ENCODE measurements at places on chromosomes 12 and 14. TPM values are rescaled to one million over a fixed set of nuclear protein-coding genes. Genes with fewer than 3 reads are reported as not detected.

- H3K36me3 ChIP-seq = no peaks in the 10 kb centered on the region
- no peaks in the 10 kb centered on the region for H3K4me1 ChIP-seq
- H3K4me3 ChIP-seq = no peak overlapping the region
- no peak for DNase-seq
- H3K27ac ChIP-seq = no peak overlapping the region
Observed at GRCh38 chr14:100592972-100593371, 5.8 kb upstream of the BEGAIN start.

DNA sequence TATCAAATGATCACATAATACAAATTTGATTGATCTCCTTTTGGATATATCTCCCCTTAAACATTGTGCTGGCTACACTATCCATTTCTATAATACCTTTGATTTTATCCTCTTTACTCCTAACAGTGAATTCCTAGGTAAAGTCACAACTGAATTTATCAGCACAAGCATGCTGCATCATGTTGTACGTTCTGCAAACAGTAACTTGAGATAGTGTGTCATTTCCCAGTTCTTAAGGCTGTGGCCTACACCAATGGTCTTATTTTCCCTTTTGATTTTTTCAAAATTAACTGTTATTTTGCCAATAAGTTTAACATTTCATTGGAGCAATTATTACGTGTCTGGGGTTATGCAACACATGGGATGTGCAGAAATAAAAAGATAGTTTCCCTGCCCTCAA, 24.8 kb downstream of the PRKCH start:
- no peaks in the 10 kb centered on the region for H3K27me3 ChIP-seq
- H3K4me3 ChIP-seq = peak overlapping the region; percentile 84
- H3K36me3 ChIP-seq = no peaks in the 10 kb centered on the region
- peak overlapping the region; percentile 87 for H3K27ac ChIP-seq
- H3K4me1 ChIP-seq = peaks cover 100% of the 10 kb centered on the region

DNA sequence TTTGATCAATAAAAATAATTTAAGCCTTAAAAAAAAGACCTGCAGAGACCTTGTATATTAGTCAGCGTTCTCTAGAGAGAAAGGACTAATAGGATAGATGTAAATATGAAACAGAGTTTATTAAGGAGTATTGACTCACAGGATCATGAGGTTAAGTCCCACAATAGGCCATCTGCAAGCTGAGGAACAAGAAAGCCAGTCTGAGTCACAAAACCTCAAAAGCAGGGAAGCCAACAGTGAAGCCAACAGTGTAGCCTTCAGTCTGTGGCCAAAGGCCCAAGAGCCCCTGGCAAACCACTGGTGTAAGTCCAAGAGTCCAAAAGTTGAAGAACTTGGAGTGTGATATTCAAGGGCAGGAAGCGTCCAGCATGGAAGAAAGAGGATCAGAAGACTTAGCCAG, 66.3 kb downstream of the TBX5 start:
- DNase-seq = no peak
- no peak overlapping the region for H3K4me3 ChIP-seq
- no peaks in the 10 kb centered on the region for H3K27me3 ChIP-seq
- no peak overlapping the region for H3K27ac ChIP-seq
- no peaks in the 10 kb centered on the region for H3K4me1 ChIP-seq

GRCh38 chr14:64005822-64006221, 153.0 kb downstream of the SYNE2 start:
- no peak overlapping the region for H3K27ac ChIP-seq
- no peaks in the 10 kb centered on the region for H3K27me3 ChIP-seq
- no peak for DNase-seq
- no peaks in the 10 kb centered on the region for H3K4me1 ChIP-seq

GRCh38 chr12:123085066-123085465, 65.8 kb downstream of the PITPNM2 start:
- no peak for DNase-seq
- no peaks in the 10 kb centered on the region for H3K4me1 ChIP-seq
- H3K27ac ChIP-seq = no peak overlapping the region
- no peaks in the 10 kb centered on the region for H3K36me3 ChIP-seq

GRCh38 chr12:113634474-113634873, 162.8 kb upstream of the LHX5 start:
- no peaks in the 10 kb centered on the region for H3K27me3 ChIP-seq
- no peak overlapping the region for H3K27ac ChIP-seq
- no peak overlapping the region for H3K4me3 ChIP-seq
- H3K4me1 ChIP-seq = no peaks in the 10 kb centered on the region
- no peaks in the 10 kb centered on the region for H3K36me3 ChIP-seq

Gene HAL
- 0.57 TPM for total RNA-seq

- no peaks in the 10 kb centered on the region for H3K27me3 ChIP-seq
- no peak for DNase-seq
- no peaks in the 10 kb centered on the region for H3K4me1 ChIP-seq
- no peak overlapping the region for H3K27ac ChIP-seq
- no peak overlapping the region for H3K4me3 ChIP-seq
Observed at GRCh38 chr14:67984274-67984673, 164.7 kb downstream of the RAD51B start.

- H3K27me3 ChIP-seq = no peaks in the 10 kb centered on the region
- H3K27ac ChIP-seq = no peak overlapping the region
- H3K4me1 ChIP-seq = no peaks in the 10 kb centered on the region
- no peak for DNase-seq
- no peaks in the 10 kb centered on the region for H3K36me3 ChIP-seq
Observed at GRCh38 chr12:113796852-113797534, 169.1 kb downstream of the RBM19 start.

DNA sequence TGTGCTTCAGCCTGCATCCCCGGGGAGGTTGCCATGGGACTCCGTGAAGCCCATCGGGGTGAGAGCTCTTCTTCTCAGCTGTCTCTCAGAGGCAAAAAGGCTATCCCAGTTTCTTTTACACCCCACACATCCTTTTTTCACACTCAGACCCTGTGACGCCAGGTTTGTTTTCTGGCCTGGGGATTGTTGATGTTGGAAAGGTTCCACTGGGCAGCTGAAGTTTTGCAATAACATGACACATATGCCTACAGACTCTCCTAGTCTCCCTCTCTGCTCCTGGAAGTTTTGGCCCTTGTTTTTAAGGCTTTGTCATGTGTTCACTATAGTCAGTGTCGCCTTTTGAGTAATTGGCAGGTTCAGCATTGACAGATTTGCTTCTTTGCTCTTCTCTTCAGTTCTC, 118.6 kb downstream of the SMOC1 start:
- no peak overlapping the region for H3K27ac ChIP-seq
- no peak overlapping the region for H3K4me3 ChIP-seq
- H3K36me3 ChIP-seq = no peaks in the 10 kb centered on the region
- no peak for DNase-seq

DNA sequence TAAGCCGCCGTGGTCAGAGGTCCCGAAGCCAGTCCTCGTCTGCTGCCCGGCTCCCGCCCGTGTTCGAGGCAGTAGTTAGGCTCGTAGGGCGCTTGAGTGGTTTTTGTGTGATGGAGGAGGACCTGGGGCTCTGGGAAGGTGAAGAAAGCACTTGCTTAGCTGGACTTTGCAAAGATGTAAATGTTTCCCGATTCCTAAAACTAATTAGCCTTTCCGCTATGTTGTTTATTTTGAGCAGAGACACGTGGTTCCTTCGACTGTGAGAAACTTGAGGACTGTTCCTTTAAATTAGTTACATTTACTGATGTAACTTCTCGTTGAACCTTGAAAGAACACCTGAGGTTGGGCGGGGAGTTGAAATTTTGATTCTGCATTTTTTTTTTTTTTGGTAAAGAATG, 33.9 kb downstream of the MIA2 start:
- no peaks in the 10 kb centered on the region for H3K27me3 ChIP-seq
- H3K4me1 ChIP-seq = peaks cover 40% of the 10 kb centered on the region
- H3K4me3 ChIP-seq = peak overlapping the region; percentile 99
- no peak for DNase-seq
- H3K36me3 ChIP-seq = no peaks in the 10 kb centered on the region
- H3K27ac ChIP-seq = peak overlapping the region; percentile 86

DNA sequence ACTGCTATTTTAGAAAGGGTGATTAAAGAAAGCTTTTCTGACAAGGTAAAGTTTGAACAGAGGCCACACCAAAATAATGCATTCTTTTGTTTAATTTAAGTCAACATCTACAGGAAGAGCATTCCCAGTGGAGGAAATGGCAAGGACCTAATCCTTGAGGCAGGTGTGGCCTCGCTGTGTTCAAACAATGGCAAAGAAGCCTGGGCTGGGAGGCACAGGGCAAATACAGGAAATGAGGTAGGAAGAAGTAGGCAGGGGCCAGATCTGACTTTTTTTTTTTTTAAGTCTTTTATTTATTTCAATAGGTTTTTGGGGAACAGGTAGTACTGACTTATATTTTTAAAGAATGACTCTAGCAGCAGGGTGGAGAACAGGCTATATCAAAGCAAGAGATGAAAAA, 53.5 kb downstream of the ARMH4 start:
- H3K27ac ChIP-seq = no peak overlapping the region
- no peak for DNase-seq

GRCh38 chr12:45934956-45935355, 55.4 kb downstream of the SCAF11 start:
- H3K4me1 ChIP-seq = no peaks in the 10 kb centered on the region
- H3K27me3 ChIP-seq = no peaks in the 10 kb centered on the region
- no peak overlapping the region for H3K27ac ChIP-seq
- peaks cover 36% of the 10 kb centered on the region for H3K36me3 ChIP-seq
- no peak overlapping the region for H3K4me3 ChIP-seq

- no peak overlapping the region for H3K27ac ChIP-seq
- no peaks in the 10 kb centered on the region for H3K27me3 ChIP-seq
- DNase-seq = no peak
- no peak overlapping the region for H3K4me3 ChIP-seq
- no peaks in the 10 kb centered on the region for H3K4me1 ChIP-seq
Observed at GRCh38 chr14:92502541-92503286, 10.9 kb upstream of the RIN3 start.

- H3K4me3 ChIP-seq = no peak overlapping the region
- no peaks in the 10 kb centered on the region for H3K36me3 ChIP-seq
- H3K27me3 ChIP-seq = no peaks in the 10 kb centered on the region
- H3K4me1 ChIP-seq = no peaks in the 10 kb centered on the region
- DNase-seq = no peak
- H3K27ac ChIP-seq = no peak overlapping the region
Observed at GRCh38 chr14:64680013-64680713, 24.1 kb upstream of the PLEKHG3 start.

Gene ANO2
- 0.10 TPM for total RNA-seq

DNA sequence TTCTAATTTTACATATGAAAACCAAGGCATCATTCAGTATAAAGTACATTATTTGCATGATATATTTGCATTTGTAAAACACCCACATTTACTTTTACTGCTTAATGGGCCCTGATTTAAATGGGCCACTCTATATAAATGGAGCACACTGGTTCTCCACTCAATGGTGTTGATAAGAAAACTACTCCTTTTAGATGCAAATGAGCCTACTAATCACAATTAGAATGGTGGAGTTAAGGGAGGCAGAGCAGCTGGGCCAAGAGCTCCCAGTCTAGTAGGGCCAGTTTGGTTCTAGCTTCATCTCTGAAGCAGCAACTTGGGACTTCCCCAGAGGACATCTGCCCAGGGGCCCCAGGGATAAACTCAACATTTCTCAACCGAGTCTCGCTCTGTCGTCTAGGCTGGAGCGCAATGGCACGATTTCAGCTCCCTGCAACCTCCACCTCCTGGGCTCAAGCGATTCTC, 120.7 kb downstream of the FOXN3 start:
- H3K36me3 ChIP-seq = peaks cover 11% of the 10 kb centered on the region
- H3K27me3 ChIP-seq = no peaks in the 10 kb centered on the region
- H3K27ac ChIP-seq = no peak overlapping the region
- no peak overlapping the region for H3K4me3 ChIP-seq
- no peaks in the 10 kb centered on the region for H3K4me1 ChIP-seq

DNA sequence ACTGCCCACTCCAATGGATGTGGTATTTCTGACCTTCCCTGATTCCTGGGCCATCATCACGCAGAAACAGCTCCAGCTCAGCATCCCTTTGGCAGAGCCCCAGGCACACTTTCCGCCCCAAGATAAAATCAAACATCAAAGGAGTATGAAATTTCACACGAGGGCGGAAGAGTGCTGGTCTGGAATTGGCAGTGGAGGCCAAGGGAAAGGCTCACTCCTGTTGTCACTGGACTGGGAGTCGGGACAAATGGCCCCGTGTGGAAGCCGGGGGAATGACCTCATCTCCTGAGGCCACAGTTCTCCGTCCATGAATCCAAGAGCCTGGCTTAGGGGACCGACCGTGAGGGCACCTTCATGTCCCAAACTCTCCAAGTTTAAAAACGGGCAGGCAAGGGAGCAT, 40.9 kb downstream of the FZD10 start:
- no peak overlapping the region for H3K4me3 ChIP-seq
- H3K27ac ChIP-seq = no peak overlapping the region
- H3K27me3 ChIP-seq = no peaks in the 10 kb centered on the region
- no peak for DNase-seq

DNA sequence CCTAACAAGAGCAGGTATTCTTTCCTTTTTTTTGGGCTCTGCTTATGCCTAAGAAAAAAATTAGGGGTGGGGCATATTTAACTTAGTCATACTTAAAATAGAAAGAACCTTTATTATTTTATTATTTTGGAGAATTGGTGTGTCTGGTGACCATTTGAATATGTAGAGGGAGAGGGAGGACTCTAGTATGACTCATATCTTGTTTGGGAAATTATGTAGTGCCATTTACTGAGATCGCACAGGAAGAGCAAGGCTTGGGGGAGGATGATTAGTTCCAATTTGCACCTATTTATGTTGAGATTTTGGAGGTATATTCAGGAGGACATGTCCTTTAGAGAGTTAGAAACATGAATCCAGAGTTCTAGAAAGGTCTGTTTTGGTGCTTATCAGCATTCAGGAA, 9.9 kb downstream of the ZNF410 start:
- no peak for DNase-seq
- no peaks in the 10 kb centered on the region for H3K27me3 ChIP-seq
- no peak overlapping the region for H3K27ac ChIP-seq
- H3K4me3 ChIP-seq = no peak overlapping the region

- no peak for DNase-seq
- H3K4me1 ChIP-seq = no peaks in the 10 kb centered on the region
- no peaks in the 10 kb centered on the region for H3K36me3 ChIP-seq
- no peak overlapping the region for H3K27ac ChIP-seq
Observed at GRCh38 chr12:16198884-16199283, 78.6 kb downstream of the SLC15A5 start.

Gene SPTLC2
- 18.1 TPM for total RNA-seq

DNA sequence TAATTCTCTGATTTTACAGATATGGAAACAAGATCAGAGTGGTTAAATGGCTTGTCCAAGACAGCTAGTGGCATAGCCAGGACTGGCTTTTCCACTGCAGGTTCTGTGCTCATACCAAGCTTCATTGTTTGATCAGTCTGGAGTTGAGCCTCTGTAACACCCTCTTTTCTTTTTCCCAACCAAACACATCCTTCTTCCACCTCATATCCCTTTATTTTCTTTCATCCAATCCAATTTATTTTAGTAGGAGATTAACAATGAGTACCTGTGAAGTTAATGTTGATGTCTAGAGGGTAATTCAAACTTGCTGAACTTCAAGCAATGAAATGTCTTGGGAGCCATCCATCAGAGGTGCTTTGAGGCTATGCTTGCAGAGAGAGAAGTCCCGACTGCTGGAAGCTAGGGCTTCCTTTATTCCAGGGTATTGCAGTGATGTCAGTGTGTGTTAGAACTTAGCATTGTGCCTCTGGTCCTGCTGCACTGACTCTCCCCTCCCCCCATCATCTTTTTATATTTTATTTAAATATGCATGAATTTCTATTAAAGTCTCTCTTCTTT, 452.1 kb upstream of the PDE3A start:
- H3K4me3 ChIP-seq = no peak overlapping the region
- H3K27me3 ChIP-seq = no peaks in the 10 kb centered on the region
- no peak for DNase-seq
- H3K4me1 ChIP-seq = no peaks in the 10 kb centered on the region
- H3K36me3 ChIP-seq = no peaks in the 10 kb centered on the region
